ENCODE measurements at places on chromosomes 7 and 10.

DNA sequence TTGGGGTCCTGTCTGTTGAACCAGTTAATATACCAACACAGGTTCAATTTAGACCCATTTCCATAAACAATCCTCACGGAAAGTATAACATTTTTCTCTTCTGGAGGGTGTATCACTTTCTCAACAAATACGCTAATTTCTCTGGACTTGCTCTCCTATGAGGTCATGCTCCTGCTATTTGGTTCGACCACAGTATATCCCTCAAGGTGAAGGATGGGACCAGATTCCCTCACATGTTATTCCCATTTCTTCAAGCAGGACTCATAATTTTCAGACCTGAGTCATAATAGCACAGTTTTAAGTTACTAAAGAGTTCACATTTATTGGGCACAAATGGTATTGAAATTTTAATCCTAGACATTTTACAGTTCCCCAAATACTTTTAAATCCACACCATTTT lies 57.2 kb downstream of the ADAM12 start:
- DNase-seq, result no peak

GRCh38 chr7:150321788-150322113 lies 1.4 kb upstream of the LRRC61 start:
- no peak for DNase-seq

- DNase-seq, result no peak
These were observed 64.4 kb downstream of the ZWINT start for GRCh38 chr10:56296618-56297017.

GRCh38 chr7:135994466-135995205 lies 17.5 kb upstream of the MTPN start:
- no peak for DNase-seq

DNA sequence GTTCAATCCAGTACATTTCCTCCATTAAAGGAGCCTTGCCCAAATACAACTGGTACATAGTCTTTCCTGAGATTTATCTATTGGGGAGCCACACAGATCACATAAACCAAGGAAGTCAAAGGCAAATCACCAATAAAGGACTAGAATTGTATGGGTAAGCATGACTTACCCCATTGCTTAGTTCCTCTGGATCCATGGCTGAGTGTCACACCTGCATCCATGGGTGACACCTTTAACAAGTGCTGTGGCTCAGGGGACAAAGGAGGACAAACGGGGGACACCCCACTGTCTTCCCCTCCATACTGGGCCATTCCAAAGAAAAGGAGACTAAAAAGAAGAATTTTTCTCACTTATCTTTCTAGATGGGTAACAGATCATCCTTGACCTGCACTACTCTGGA lies 30.4 kb downstream of the ZNF92 start:
- DNase-seq, result no peak

DNA sequence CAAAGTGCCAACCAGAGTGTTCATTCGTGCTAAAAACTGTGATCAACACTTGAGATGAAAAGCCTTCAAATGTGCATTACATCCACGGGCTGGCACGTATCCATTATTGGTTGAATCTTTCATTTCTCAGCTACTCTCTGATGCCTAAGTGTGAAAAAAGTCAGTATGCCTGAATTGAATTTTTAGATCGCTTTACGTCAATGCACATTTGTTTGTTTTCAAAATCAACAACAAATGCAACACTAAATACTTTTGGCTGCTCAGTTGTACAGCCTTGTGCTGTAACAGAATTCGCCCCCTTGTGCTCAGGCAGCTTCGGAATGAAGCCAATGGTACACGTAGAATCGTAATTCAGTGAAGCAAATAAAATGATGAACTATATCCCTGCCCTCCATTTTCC lies 446.5 kb upstream of the NRP1 start:
- DNase-seq, result no peak

DNA sequence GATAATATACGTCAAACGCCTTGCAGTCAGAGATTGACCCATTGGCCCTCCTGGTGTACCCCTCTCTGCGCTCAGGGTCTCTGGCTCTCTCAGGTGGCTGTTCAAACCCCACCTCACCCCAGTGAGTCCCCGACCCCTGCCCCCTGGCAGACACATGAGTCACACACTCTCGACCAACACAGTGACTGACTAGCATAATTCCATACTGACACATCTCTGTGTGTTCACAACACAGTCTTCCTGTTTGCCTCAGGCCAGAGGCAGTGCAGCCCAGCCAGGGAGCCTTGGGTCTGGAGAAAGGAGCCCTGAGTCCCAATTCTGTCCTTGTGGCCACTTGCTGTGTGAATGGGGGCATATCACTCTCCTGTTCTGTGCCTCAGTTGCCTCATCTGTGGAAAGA lies 40.1 kb downstream of the PALD1 start:
- DNase-seq, result no peak

DNA sequence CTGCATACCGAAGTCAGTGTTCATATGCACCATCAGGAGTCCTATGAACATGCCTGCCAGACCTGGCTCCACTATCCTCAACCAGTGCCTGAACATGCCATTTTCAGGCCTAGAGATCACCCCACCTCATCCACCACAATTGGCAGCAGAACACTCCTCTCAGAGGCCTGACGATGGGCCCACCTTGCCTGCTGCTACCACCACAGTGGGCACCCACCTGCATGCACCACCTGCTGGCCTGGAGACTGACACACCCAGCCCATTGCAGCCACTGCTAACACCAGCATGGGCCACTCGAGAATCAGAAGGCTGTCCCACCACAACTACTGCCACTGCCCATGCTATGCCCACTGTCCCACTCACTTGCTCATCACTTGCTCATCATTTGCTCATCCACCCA lies 130.7 kb upstream of the FAM13C start:
- DNase-seq, result no peak

DNA sequence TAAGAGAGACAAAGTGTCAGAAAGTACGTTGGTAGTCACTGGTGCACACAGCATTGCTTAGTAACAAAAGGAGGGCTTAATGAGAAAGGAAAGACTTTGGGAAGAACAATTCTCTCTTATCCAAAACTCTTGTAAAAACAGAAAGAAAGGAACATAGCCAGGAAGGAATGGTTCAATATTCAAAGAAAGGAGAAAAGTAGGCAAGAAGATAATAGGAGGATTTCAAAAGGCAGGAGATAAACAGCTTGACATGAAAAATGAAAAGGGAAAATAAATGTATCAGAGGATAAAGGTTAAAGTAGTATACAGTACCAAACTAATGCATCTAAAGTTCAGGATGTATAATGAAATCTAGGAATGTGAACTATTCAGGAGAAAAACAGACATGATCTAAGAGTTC lies 20.1 kb downstream of the ZFAND4 start:
- DNase-seq, result no peak

- no peak for DNase-seq
These were observed 2.0 kb upstream of the NRAP start for GRCh38 chr10:113665806-113666354.

- DNase-seq, result no peak
These were observed 51.4 kb upstream of the SMNDC1 start for GRCh38 chr10:110355922-110356627.

GRCh38 chr10:107689323-107689722 lies 524.8 kb upstream of the SORCS1 start:
- DNase-seq, result no peak

- no peak for DNase-seq
These were observed 156.4 kb downstream of the CTTNBP2 start for GRCh38 chr7:117716707-117717299.

DNA sequence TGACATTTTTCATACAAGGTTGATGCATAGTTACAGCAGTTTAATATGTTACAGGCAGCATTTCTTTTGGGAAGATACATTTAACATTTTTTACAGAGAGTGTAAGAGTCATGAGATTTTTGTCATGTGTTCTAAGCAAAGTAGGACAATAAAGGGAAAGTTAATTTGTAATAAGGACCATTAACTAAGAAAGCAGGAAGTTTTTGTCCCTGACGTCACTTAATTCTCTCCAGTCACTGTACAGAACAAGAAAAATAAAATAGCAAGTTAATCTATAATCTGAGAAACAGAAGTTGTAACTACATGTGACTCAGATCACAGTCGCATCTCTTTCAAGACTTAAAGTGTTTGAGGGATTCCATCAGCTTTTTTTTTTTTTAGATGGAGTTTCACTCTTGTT lies 49.5 kb upstream of the CAPZA2 start:
- DNase-seq, result no peak

DNA sequence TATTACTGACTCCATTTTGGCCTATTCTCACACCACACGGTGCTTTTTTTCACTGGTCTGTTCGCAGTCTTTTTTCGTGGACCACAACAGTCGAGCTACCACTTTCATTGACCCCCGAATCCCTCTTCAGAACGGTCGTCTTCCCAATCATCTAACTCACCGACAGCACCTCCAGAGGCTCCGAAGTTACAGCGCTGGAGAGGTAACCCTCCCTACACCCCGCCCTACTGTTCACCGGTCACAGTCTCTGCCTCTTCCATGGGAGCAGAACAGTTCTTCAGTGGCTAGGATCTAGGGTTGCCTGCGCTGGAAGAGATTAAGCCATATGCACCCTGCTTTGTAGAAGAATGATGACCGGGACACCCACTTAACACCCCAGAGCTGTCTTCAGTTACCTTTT lies 103.4 kb upstream of the STK17A start:
- DNase-seq, result no peak

DNA sequence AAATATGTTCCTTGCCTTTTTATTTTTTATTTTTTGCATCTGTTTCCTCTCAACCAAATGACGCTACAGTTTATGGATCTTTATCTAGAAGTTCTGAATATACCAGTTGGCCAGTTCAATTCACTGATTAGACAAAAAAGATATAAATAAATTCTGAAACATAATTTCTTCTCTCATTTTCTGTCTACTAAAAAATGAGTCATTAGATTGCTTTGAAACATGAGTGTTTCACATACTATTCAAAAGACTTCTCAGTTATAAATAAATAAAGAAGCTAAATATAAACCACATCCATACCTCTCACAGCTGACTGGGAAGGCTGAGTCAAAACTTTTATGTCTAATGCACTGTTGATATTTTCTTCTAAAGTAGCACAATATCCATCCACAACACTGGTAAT lies 97.6 kb upstream of the GPR22 start:
- no peak for DNase-seq

GRCh38 chr10:5524641-5525560 lies at the start of gene CALML3:
CALML3 (plus strand) TSS chr10:5524961; CDS start chr10:5525086, 125 bp downstream.
- DNase-seq, result no peak

- no peak for DNase-seq
These were observed 16.0 kb upstream of the DNTT start for GRCh38 chr10:96288151-96288621.

DNA sequence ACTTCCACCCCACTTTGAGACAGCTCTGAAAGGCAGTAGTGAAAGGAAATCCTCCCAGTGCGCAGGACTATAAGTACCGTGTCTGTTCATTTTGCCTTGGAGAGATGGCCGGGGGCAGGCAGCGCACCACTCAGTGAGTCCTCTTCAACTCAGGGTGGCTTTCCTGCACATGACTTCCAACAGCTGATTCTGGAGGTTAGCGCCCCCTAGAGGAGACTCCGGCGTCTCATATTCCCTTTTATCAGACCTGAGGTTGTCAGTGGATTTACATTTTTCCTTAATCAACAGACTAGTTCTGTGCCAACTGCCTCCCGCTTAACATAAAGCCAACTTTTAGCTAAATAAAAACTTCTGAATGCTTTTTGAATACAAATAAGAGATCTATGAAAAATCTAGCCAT lies 101.0 kb downstream of the HERPUD2 start:
- no peak for DNase-seq

GRCh38 chr10:53088961-53089360 lies 316.4 kb upstream of the MBL2 start:
- DNase-seq, result no peak

DNA sequence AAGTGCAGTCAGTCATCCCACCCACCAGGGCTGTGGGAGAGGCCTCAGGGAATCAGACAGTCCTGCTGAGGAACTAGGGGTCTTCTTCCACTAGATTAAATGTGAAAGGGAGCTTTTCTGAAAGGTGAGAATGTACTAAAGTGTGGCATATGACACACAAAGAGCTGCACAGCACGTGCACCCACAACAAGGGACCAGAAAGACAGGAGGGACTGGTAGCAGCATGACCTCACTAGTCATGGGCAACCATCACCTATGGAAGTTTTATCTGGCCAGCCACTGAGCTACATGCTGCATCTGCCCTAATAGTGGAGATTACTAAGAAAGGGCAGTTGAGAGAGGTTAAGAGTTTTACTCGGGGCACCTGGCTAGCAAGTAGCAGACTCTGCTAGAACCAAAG lies 204.4 kb upstream of the AOAH start:
- no peak for DNase-seq

DNA sequence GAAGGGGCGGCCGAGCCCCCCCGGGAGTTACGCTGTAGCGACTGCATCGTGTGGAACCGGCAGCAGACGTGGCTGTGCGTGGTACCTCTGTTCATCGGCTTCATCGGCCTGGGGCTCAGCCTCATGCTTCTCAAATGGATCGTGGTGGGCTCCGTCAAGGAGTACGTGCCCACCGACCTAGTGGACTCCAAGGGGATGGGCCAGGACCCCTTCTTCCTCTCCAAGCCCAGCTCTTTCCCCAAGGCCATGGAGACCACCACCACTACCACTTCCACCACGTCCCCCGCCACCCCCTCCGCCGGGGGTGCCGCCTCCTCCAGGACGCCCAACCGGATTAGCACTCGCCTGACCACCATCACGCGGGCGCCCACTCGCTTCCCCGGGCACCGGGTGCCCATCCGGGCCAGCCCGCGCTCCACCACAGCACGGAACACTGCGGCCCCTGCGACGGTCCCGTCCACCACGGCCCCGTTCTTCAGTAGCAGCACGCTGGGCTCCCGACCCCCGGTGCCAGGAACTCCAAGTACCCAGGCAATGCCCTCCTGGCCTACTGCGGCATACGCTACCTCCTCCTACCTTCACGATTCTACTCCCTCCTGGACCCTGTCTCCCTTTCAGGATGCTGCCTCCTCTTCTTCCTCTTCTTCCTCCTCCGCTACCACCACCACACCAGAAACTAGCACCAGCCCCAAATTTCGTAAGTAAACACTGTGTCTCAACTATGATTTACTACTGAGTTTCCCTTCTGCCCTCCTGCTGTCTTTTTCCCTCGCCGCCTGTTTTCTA lies 666 bp downstream of the NRG3 start:
- peak; percentile 62 for DNase-seq

DNA sequence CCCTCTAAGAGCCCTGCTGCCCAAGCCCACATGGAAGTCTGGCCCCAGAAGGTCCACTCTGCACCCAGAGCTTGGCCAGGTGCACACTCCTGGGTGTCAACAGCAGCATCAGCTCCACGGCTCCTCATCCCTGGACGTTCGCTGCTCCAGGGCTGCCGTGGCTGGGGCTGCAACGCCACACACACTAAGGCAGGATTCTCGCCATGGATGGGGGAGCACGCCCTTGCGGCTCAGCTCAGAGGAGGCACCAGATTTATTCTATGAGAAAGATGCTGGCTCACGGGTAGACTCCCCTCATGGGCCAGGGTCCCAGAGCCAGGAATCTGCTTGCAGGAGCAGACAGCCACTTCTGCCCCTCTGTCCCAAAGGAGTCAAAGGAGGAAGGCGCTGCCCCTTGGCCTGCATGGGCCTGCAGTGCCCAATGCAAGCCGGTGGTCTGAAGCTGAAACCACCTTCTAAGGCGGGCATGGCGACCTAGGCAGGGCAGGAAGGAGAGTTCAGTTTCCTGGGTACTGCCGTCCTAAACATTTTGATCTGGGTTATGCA lies 42.1 kb downstream of the CFAP46 start:
- no peak for DNase-seq

All from retina (tissue), 1 donor.